ENCODE measurements at places on chromosomes 16 and 17. TPM values are rescaled to one million over a fixed set of nuclear protein-coding genes. Genes with fewer than 3 reads are reported as not detected.

- peaks cover 58% of the 10 kb centered on the region for H3K36me3 ChIP-seq
- no peaks in the 10 kb centered on the region for H3K27me3 ChIP-seq
- no peaks in the 10 kb centered on the region for H3K4me1 ChIP-seq
- DNase-seq = no peak
Observed at GRCh38 chr16:85675251-85675874, 13.4 kb downstream of the GINS2 start.

- H3K27me3 ChIP-seq = peaks cover 2% of the 10 kb centered on the region
- peaks cover 16% of the 10 kb centered on the region for H3K4me1 ChIP-seq
- H3K4me3 ChIP-seq = no peak overlapping the region
- no peaks in the 10 kb centered on the region for H3K36me3 ChIP-seq
- H3K27ac ChIP-seq = no peak overlapping the region
Observed at GRCh38 chr16:78748220-78748929, 648.9 kb downstream of the WWOX start.

DNA sequence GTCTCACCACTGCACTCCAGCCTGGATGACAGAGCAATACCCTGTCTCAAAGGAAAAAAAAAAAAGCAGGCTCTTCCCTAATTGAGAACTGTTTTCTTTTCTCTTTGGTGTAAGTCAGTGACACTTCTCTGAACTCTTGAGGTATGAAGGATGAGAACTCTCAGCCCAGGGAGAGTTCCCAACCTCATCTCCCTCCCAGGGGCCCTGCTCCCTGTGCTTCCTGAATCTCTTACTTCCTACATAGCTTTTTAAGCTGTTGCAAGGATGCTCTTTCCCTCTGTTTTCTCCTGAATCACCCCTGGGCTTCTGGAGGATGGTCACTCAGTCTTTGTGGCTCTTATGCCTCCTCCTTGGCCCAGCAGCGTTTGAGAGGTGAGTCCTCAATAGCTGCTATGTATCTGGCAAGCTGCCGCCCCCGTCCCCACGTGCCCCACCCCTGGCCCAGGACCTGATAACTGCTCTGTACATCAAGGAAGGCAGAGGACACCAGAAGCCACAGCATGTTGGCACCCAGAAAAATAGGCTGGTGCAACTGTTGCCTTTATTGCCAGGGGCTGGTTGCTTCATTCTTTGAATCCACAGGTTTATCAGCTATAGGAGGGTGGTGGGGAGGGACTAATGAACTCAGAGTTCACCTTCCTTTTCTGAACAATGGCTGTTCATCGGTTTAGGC is 24.0 kb downstream of the IGF2BP1 start:
- H3K36me3 ChIP-seq = no peaks in the 10 kb centered on the region
- no peak overlapping the region for H3K4me3 ChIP-seq
- H3K27me3 ChIP-seq = peaks cover 3% of the 10 kb centered on the region
- H3K27ac ChIP-seq = no peak overlapping the region

GRCh38 chr17:49521471-49522356 is 26.6 kb downstream of the NGFR start:
- no peak overlapping the region for H3K4me3 ChIP-seq
- H3K4me1 ChIP-seq = peaks cover 9% of the 10 kb centered on the region

DNA sequence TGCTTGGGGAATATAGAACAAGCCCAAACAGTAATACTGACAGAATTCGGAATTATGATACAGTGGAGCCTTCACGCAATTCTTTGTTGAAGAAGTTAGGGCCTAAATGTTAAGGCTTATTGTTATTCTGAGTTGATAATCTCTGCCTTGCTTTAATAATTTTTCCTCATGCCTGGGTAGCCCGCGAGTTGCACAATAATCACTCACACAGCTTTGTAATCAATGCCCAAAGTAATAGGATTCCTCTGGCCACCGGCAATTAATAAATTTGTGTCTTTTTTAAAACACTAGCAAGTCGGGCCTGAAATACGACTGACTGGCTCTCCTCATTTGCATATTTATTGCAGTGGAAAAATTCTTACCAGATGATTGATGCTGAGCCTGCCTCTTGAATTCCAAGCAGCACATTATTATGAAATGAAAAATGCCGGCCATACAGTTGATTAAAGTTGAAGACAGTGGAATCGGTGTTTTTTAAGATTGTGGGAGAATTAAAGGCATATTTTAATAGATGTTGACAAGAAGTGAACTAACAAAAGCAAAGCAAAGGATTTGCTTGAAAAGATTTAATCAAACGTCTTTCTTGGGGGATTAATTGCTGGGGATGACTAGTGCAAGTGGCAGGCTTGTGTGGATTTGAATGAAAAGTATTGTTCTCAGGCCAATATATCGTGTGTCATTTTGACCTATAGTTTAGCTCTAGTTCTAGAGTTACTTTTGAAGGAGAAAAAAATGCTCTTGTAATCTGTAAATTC is 30.2 kb downstream of the AATF start:
- no peaks in the 10 kb centered on the region for H3K4me1 ChIP-seq
- no peak for DNase-seq
- peaks cover 3% of the 10 kb centered on the region for H3K36me3 ChIP-seq
- H3K4me3 ChIP-seq = no peak overlapping the region

The HBA2 gene
- total RNA-seq = not detected

The PRAC2 gene
- not detected for total RNA-seq

Measured in natural killer cell (primary cell).